ENCODE measurements at places on chromosomes 4 and X. TPM values are rescaled to one million over a fixed set of nuclear protein-coding genes. Genes with fewer than 3 reads are reported as not detected.

ADGRG2 gene
- 2.0 TPM for total RNA-seq

GRCh38 chr4:87697272-87697671 lies 47.2 kb downstream of the DMP1 start:
- H3K27me3 ChIP-seq, result no peaks in the 10 kb centered on the region
- H3K4me1 ChIP-seq, result no peaks in the 10 kb centered on the region
- no peak for DNase-seq
- H3K27ac ChIP-seq, result no peak overlapping the region

DNA sequence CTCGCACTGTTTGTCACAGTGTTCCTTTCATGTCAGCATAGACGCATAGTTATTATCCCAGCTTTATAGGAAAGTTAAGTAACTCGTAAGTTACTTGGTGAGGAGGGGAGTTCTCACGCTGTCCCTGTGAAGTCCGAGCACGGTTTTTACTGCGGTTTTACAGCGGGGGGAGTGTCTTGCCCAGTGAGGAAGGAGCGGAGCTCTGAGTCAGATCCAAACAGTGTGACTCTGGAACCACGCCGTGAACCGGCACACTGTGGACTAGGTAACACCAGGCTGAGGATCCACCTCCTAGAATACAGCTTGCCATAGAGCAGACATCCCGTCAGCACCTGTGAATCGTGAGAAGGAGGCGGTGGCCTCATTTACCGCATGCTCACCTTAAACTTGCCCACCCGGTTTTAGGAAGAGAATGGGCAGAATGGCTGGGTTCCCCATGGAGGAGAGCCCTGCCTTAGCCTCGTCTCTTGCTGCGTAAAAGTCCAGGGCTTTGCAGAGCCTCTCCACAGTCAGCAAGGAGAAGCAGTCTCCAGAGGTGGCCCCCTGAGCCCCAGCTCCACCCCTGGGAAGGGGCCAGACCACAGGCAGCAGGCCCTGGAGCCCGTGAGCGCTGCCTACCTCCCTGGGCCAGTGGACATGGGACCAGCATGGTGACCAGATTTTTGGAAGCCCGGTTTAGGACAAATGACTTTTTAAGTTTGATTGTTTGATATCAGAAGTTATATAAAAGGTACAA lies 40.2 kb upstream of the HGFAC start:
- H3K27ac ChIP-seq, result no peak overlapping the region
- DNase-seq, result no peak
- H3K36me3 ChIP-seq, result no peaks in the 10 kb centered on the region
- H3K27me3 ChIP-seq, result no peaks in the 10 kb centered on the region

DNA sequence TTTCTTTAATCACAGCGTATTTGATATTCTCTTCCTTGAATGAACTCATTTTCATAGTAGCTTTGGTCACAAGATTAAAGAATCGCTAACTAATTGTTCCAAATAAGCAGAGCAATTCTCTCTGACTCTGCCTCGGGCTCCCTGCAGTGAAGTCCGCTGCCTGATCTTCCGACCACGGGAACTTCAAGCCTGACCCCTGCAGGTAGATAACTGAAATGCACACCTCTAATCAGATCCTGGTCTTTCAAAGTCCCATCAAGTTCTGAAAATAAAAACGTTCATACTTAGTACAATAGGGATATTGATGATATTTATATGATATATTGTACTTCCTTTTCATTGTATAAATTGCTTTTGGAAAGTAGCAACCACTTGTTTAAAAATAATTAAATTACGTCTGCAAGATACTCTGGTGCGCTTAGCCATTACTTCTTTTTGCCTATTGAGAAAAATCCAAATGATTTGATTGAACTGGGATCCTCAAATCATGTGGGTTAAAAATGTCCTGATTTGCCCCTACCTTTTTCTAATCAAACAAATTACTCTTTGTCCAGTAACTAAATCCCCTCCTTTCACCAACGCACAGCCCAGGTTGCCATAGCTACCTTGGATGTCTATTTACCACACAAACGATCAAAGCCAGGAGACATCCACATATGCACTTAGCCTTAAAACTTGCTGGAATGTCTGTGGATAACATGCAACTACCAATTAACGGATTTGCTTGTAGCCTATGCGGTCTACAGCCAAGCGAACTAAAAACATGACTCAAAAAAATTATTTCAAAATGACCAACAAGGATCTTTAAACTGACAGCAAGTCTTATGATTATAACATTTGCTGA lies 4.2 kb downstream of the MID1 start:
- no peak for DNase-seq
- peak overlapping the region; percentile 84 for H3K27ac ChIP-seq
- H3K4me1 ChIP-seq, result peaks cover 24% of the 10 kb centered on the region
- peak overlapping the region; percentile 34 for H3K4me3 ChIP-seq
- H3K36me3 ChIP-seq, result peaks cover 2% of the 10 kb centered on the region

DNA sequence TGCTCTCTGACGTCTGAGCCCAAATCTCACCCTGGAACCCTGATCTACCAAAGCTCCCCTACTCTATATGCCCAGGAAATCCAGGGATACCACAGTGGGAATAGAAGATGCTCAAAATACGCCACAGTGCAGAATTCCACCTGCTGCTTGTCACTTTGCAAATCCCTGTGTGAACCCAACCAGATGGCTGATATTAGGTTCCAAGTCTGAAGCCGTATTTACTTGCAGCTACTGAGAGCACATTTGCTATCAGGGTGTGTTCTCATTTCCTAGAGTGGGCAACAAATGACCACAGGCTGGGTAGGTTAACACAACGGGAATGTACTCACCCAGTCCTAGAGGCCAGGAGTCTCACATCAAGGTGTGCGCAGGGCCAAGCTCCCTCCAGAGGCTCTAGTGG lies 126.8 kb downstream of the MXRA5 start:
- no peaks in the 10 kb centered on the region for H3K4me1 ChIP-seq
- H3K36me3 ChIP-seq, result no peaks in the 10 kb centered on the region
- no peak overlapping the region for H3K4me3 ChIP-seq
- H3K27me3 ChIP-seq, result no peaks in the 10 kb centered on the region

DNA sequence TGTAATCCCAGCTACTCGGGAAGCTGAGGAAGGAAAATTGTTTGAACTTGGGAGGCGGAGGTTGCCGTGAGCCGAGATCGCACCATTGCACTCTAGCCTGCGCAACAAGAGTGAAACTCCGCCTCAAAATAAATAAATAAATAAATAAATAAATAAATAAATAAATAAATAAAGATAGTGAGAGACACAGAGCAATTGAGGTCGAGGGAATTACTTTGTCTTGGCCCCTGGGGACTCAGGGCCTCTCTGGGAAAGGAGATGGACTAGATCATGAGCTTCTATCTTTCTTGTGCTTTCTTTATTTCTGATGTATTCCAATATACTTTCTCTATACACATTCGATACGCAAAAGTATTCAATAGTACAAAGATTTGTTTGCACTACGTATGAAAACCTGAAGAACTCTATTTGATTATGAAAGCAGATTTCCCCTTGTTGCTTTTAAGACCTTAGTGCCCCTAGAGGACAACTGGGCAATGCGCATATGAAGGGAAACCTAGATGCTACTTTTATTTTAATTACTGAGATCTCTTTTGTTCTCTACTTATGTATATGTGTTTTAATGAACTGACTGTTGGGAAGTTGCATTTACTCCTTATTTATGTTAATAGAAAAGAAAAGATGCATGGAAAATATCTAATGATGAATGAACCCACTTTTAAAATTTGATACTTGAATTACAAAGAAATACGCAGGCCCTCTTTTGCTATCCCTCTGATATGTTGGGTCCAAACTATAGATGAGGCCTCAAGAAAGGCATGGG lies 12.8 kb upstream of the ELOVL6 start:
- no peaks in the 10 kb centered on the region for H3K27me3 ChIP-seq
- H3K4me3 ChIP-seq, result no peak overlapping the region
- H3K27ac ChIP-seq, result no peak overlapping the region
- H3K4me1 ChIP-seq, result no peaks in the 10 kb centered on the region
- H3K36me3 ChIP-seq, result no peaks in the 10 kb centered on the region

FAM53A gene
- total RNA-seq, result 7.0 TPM

STBD1 gene
- total RNA-seq, result 4.9 TPM

DNA sequence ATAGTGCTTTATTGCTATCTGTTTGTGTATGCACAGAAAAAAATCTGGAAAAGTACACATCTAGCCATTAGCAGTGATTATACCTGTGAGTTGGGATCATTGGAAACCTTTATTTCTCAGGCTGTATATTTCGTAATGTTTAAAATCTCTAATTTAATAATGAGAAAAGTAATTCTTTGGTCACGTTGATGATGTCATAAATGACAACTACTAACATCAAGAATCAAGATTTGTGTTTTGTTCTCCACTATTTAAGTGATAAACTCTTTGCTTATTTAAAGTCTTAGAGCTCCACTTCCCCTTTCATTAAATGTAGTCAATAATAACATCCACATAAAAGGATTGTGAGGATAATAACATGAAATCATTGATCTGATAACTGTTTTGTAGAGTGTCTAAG lies 126.2 kb downstream of the TMA16 start:
- no peaks in the 10 kb centered on the region for H3K4me1 ChIP-seq
- H3K36me3 ChIP-seq, result no peaks in the 10 kb centered on the region
- no peak for DNase-seq
- H3K4me3 ChIP-seq, result no peak overlapping the region
- no peaks in the 10 kb centered on the region for H3K27me3 ChIP-seq

- H3K27me3 ChIP-seq, result no peaks in the 10 kb centered on the region
- peak overlapping the region; percentile 20 for H3K27ac ChIP-seq
- DNase-seq, result peak; percentile 65
- no peaks in the 10 kb centered on the region for H3K4me1 ChIP-seq
Observed at GRCh38 chrX:103637604-103638338, 9.0 kb downstream of the TCEAL1 start.

DNA sequence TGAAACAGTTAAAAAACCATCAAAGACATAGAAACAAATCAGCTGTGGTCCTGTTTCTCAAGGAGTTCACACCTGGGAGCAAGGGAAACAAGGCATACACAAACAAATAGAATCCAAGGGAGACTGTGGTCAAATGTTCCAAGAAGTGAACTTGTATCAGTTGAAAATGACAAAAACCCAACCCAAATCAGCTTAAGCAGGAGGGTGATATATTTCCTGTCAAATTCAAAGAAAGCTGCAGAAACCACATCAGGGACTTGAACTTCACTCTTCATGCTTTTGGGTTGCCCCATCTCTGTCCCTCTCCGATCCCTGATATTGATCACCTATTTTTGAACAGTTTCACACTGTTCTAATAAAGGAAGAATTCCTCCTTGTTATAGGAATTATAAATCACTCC lies 148.6 kb upstream of the FMR1 start:
- DNase-seq, result no peak
- H3K27ac ChIP-seq, result no peak overlapping the region
- no peaks in the 10 kb centered on the region for H3K27me3 ChIP-seq
- no peaks in the 10 kb centered on the region for H3K36me3 ChIP-seq

DNA sequence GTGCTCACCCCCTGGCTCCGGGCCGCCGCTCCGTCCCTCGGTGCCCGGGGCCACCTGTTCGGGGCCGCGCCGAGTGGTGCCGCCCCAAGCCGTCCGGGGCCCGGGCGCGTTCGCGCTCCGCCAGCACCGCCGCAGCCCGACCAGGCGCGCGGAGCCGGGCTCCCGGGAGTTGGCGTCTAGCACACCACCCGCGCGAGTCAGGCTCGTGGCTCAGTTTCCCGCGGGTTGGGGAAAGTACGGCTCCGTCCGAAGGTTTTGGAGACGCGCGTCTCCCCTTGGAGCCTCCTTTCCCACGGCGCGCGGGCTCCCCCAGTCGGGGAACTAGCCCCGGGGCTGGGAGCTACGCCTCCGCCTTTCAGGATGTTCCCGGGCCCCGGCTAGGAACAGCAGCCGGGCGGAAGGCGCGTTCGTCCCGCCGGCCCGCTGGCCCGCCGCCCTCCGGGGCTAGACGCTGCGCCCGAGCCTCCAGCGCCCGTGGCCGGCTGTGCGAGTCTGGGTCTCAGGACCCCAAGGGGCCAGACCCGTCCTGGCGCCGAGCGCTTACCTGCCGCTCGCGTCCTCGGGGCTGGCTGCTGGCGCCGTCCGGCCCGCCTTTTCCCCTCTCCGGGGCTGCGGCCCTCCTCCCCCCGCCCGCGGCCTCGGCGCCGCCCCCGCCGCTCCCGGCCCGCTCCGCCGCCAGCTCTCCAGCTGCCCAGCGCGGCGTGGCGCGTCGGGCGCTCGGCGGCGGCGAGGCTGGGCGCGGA lies at the start of gene ADGRG2:
Gene ADGRG2 (minus strand): TSS at position 571 of the 743 bp plus-strand sequence. CDS start 53,634 bp downstream, outside the sequence.
- H3K36me3 ChIP-seq, result no peaks in the 10 kb centered on the region
- DNase-seq, result no peak
- peaks cover 6% of the 10 kb centered on the region for H3K27me3 ChIP-seq
- H3K27ac ChIP-seq, result no peak within 1 kb of the TSS
- H3K4me1 ChIP-seq, result no peaks in the 10 kb centered on the region

- no peaks in the 10 kb centered on the region for H3K4me1 ChIP-seq
- no peak overlapping the region for H3K4me3 ChIP-seq
- H3K27me3 ChIP-seq, result no peaks in the 10 kb centered on the region
- no peak overlapping the region for H3K27ac ChIP-seq
- H3K36me3 ChIP-seq, result no peaks in the 10 kb centered on the region
- no peak for DNase-seq
Observed at GRCh38 chr4:70855464-70855863, 15.8 kb upstream of the GRSF1 start.

- H3K4me1 ChIP-seq, result no peaks in the 10 kb centered on the region
- H3K27ac ChIP-seq, result no peak overlapping the region
- DNase-seq, result no peak
- no peaks in the 10 kb centered on the region for H3K36me3 ChIP-seq
- H3K27me3 ChIP-seq, result no peaks in the 10 kb centered on the region
Observed at GRCh38 chrX:119646515-119646914, 40.3 kb upstream of the NKRF start.

DNA sequence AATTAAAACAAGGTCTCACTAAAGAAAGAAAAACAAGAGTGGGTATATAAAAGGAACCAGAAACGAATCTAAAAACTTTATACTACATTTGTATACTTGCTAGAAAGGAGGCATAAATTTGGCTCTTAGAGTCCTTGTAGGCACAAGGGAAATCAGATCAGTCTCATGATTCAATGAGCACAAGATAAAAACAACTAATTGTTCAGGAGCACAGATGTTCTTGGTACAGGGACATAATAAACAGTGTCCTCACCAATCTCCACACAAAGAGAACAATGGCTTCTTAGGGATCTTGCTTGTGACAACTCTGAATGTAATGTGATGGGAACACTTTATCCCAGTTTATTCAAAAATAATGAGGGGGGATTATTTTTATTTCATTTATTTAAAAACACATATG lies 28.3 kb downstream of the TMEM144 start:
- H3K27me3 ChIP-seq, result no peaks in the 10 kb centered on the region
- DNase-seq, result no peak
- no peaks in the 10 kb centered on the region for H3K36me3 ChIP-seq
- no peaks in the 10 kb centered on the region for H3K4me1 ChIP-seq
- no peak overlapping the region for H3K27ac ChIP-seq

TENM3 gene
- 0.95 TPM for total RNA-seq

FGFBP1 gene
- total RNA-seq, result 0.39 TPM

VCX3B gene
- not detected for total RNA-seq

IL13RA1 gene
- total RNA-seq, result 191 TPM

NR3C2 gene
- total RNA-seq, result 0.26 TPM

PLAC1 gene
- total RNA-seq, result 0.51 TPM

SOWAHD gene
- total RNA-seq, result 1.1 TPM

ADGRA3 gene
- total RNA-seq, result 41.2 TPM

NXF2B gene
- not detected for total RNA-seq

All from Panc1 (cell line).